Erythroblast (primary cell): ENCODE measurements at places on chromosomes 5 and 9.

GRCh38 chr5:120778491-120779484 lies 314.7 kb downstream of the PRR16 start:
- no peak for DNase-seq

- DNase-seq, result no peak
Measured at GRCh38 chr5:141050622-141051520, at the start of gene PCDHB1. Gene PCDHB1 (plus strand): TSS chr5:141051374. CDS start chr5:141051471, 97 bp downstream.

DNA sequence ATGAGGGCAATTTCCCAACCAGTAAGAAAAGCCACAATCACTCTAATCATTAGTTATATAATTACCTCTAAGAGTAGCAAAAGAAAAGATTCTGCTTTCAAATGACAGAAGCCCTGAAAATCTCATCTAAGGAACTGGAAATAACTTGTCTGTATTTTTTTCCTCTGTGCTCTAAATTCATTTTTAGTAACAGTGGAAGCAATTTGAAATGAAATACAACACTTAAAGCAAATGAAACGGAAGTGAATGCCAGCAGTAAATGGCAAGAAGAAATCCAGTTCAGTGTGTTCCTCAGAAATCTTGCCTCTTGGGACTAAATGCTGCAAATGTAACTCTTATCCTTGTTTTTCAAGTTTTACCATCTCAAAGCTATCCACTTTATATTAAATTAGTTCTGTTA lies 294.9 kb downstream of the TAF11L14 start:
- no peak for DNase-seq

DNA sequence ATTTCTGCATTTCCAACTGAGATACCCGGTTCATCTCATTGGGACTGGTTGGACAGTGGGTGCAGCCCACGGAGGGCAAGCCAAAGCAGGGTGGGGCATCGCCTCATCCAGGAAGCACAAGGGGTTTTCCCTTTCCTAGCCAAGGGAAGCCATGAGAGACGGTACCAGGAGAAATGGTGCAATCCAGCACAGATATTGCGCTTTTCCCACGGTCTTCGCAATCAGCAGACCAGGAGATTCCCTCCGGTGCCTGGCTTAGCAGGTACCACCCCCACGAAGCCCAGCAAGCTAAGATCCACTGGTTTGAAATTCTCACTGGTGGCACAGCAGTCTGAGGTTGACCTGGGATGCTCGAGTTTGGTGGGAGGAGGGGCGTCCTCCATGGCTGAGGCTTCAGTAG lies 527.0 kb downstream of the TLE1 start:
- no peak for DNase-seq

- no peak for DNase-seq
Measured at GRCh38 chr5:81552852-81553566, 159.1 kb upstream of the ACOT12 start.

- DNase-seq, result no peak
Measured at GRCh38 chr5:161138751-161139455, 286.9 kb upstream of the ATP10B start.

- no peak for DNase-seq
Measured at GRCh38 chr5:142360607-142361120, 35.8 kb upstream of the SPRY4 start.

GRCh38 chr9:134206311-134207300 lies 42.2 kb upstream of the RNU6ATAC start:
- DNase-seq, result no peak

GRCh38 chr5:164301708-164302107 lies 796.3 kb downstream of the MAT2B start:
- no peak for DNase-seq

DNA sequence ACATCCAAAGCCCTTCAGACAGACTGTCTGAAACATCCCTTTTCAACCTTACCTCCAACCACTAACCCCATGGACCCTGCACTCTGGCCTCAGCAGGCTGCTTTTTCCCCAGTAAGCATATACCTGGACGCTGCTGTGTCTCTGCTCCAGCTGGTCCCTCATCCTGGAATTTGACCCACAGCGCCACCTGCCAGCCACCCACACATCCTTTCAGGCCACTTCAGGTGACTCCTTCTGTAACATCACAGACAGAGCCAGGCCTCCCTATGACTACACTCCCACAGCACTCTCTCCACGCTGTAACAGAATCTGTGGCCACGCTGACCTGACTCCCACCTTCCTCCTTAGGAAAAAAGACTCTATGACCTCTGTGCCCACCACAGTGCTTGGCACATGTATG lies 3.4 kb downstream of the MGAT1 start:
- no peak for DNase-seq

DNA sequence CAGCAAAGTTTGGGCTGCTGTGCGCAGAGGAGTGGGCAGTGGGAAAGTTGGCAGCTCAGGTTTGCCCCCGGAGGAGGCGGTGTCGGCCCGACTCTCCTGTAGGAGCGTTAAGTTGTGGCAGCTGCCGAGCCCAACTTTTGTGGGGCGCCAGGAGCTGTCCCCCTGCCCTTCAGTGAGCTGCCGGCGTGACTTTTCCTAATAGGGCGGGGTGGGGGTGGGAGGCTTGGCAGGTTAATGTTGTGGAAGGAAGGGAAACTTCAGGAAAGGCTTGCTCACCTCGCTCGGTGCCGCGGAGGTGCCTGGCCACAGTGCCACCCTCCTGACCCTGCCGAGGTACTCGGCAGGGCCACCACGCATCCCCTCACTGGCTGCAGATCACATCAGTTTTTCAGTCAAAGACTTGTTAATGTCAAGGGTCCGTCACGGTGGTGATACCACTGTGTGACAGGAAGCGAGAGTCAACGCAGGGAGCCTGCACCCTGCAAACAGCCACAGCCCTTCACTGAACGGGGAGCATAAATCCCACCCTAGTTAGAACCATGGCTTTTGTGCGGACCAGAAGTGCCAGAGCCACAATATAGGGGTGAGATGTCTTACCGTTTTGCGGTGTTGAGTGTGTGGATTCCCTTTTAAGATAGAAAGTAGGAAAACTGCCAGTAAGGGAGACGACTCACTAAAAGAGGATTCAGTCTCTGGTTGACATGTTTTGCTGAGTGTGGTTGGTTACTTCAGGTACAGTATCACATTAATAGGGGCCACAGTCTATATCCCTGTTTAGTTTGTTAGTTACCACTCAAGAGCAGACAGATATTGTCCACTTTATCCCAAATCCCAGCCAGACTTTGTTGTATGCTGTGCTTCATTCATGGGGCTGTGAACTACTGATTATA lies 796 bp downstream of the LNPEP start:
- peak; percentile 69 for DNase-seq

DNA sequence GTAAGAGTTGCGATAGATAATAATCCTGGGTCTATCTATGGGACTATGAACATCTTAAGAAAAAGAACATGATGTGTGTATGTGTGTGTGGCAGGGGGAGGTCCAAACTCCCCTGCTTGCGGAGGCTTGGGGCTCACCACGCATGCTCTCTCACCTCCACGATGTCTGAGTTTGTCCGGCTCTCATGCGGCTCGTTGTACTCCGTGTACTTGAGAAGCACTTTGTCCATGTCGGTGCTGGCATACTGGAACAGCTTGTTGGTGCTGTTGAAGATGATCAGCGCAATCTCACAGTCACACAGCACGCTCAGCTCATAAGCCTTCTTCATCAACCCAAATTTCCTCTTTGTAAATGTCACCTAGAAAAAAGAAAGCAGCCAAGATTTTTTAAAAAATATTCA lies 78.5 kb downstream of the MEF2C start:
- no peak for DNase-seq

DNA sequence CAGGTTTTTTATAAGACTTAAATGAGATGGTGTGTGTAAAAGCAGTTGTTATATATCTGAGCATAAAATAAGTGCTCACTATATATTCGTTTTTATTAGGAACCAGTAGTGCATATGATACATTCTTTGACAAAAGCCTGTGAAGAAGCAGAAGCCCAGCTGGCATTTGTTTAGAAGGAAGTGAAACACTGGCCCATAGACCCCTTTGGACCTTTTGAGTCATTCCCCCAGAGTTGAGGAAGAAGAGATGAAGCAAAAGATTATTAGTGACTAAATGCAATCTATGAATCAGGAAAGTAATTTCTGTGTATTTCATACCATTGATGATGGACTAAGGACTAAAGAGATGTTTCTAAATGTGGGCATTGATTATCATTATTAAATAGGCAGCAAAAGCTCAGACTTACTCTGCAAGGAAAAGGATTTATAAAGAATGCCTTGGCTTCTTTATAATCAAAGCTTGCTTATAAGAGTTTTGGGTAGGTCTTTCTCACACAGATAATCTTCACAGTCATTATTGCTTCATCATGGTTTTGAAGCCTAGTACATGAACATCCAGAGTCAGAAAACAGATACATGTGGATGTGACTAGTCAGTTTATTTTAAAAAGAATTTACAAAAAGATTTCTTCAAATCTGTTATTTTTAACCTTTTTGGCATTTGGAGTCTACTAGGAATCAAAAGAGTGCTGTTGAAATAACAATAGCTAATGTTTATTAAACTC lies 16.9 kb upstream of the FER start:
- no peak for DNase-seq

GRCh38 chr5:21919414-21920022 lies 933.6 kb downstream of the CDH12 start:
- peak; percentile 33 for DNase-seq

- DNase-seq, result peak; percentile 42
Measured at GRCh38 chr9:95313010-95313498, 4.5 kb downstream of the FANCC start.

- no peak for DNase-seq
Measured at GRCh38 chr5:41527201-41527779, 16.9 kb upstream of the PLCXD3 start.

DNA sequence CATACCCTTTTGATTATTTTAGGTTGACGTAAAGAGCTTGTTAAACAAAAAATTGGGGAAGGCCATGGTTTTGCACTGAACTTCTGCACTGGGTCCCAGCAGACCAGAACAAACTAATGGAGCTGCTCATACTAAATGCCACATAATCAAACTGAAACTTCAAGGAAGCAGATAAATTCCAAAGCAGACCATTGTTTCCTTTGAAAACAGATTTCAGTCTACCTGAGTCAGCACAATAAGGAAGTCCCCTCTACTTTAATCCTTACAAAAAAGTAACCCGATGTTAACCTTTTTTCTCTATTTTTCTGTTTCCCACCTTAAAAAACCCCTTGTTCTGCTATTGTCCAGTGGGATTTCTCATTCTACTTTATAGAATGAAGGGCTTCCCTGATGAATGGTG lies 39.2 kb downstream of the WDR36 start:
- DNase-seq, result no peak

GRCh38 chr5:150129813-150130492 lies 25.7 kb downstream of the PDGFRB start:
- DNase-seq, result peak; percentile 64

- DNase-seq, result no peak
Measured at GRCh38 chr5:655406-655805, 37.7 kb downstream of the TPPP start.

- no peak for DNase-seq
Measured at GRCh38 chr9:109910671-109911518, 130.9 kb downstream of the PALM2AKAP2 start.

DNA sequence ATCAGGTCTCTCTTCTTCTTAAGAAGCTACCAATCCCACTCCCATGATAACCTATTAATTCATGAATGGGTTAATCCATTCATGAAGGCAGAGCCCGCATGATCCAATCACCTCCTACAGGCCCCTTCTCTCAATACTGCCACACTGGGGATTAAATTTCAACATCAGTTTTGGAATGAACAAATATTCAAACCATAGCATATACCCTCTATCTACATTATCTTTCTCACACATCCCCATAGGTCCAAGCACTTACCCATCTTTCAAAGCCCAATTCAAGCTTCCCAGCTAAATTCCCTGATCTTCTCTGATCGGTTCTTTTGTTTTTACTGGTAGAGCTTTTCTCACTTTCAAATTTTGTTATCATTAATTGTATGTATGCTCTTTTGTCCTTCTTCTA lies 10.5 kb upstream of the SHOC1 start:
- no peak for DNase-seq
